M059J (cell line): ENCODE measurements at places on chromosomes 4 and X. TPM values are rescaled to one million over a fixed set of nuclear protein-coding genes. Genes with fewer than 3 reads are reported as not detected.

DNA sequence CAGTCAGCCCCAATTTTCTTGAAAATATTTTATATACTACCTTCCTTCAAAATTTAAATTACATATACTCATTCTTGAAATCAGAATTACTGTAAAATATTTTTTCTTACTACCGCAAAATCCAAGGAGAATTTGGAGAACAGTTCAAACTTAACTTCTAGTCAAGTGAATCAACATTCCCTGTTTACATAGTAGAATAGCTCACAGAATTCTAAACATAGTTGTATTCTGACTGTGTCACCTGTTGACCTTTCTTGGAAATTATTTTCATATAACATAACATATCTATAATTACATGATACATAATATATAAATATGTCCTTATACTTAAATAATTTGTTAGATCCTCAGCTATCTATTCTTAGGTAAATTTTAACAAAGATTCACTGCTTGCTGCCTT lies 31.0 kb upstream of the FGF5 start:
- peak; percentile 12 for DNase-seq

DNA sequence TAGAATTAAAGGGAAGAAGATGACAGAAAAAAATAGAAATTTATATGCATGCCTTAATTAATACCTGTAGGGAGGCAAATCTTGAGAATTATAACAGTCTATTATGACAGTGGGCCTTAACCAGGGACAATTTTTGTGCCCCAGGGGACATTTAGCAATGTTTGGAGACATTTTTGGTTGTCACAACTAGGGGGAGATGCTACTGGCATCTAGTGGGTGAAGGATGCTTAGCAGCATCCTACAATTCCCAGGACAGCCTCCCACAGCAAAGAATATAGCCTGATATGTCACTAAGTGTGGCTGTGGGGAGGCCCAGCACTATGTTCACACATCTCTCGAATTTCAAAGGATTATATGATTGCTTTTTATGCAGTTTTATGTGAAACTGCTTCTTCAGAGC lies 10.5 kb downstream of the GPR82 start:
- DNase-seq: peak; percentile 37

GRCh38 chr4:187236209-187236890 lies 512.7 kb upstream of the FAT1 start:
- peak; percentile 85 for DNase-seq

GRCh38 chr4:128653527-128654444 lies 155.7 kb upstream of the JADE1 start:
- no peak for DNase-seq

- DNase-seq: no peak
These were observed 91.3 kb upstream of the DCLK2 start for GRCh38 chr4:149986917-149987316.

GRCh38 chrX:39642071-39642470 lies 455.7 kb downstream of the BCOR start:
- DNase-seq: no peak

- DNase-seq: peak; percentile 97
These were observed at the start of gene ATP6AP1 for GRCh38 chrX:154428176-154429171. TSS of gene ATP6AP1 (plus strand) at chrX:154428677. CDS start at chrX:154428693, 16 bp downstream.

The ETDB gene
- total RNA-seq: not detected in 2 replicates
